Esophagus squamous epithelium (tissue), 5 donors: ENCODE measurements at places on chromosomes 1 and 21.

DNA sequence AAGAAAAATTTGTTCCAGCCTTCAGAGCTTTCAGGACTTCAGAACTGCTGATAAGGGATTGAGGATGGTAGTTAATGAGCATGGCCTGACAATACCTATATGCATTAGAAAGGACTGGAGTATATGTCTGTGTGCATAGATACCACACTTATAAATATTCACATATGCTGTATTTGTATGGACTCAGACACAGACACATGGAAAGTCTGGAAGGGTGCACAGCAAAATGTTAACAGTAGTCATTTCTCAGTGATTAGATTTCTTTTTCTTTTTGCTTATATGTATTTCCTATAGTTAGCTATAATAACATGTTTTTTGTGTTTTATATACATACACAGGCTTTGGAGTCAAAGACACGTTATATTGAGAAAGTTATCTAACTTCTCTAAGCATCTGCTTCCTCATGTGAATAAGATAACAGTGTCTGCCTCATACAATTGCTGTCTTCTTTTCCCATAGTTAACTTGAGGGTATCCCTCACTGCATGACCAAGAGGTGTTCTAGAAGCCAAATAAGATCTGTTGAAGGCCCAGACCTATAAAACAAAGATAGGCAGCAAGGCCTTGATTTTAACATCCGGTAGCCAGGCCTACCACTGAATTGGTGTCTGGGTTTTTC lies 31.3 kb downstream of the INPP5B start:
- H3K36me3 ChIP-seq, result peaks cover 21% of the 10 kb centered on the region
- no peaks in the 10 kb centered on the region for H3K4me1 ChIP-seq
- H3K4me3 ChIP-seq, result no peak overlapping the region
- no peaks in the 10 kb centered on the region for H3K27me3 ChIP-seq
- no peak for DNase-seq
- no peak overlapping the region for H3K27ac ChIP-seq

DNA sequence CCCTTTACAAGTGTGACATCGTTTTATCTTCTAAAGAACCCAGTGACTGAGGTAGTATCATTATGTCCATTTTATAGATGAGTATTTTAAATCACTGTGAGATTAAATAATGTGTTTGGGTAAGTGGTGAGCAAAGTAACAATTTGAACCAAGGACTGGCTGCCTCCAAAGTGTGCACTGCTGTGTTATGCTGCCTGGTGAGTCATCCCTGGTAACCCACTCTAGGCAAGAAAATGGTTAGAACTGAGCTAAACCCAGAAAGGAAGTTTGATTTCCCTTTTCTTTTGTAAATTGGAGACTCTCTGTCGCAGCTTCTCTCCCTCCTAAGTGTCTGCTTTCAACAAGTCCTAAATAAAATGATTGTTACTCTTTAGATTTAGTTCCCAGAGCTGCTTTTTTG lies 342.8 kb upstream of the KAZN start:
- no peak for DNase-seq
- no peaks in the 10 kb centered on the region for H3K36me3 ChIP-seq
- peaks cover 15% of the 10 kb centered on the region for H3K4me1 ChIP-seq
- H3K4me3 ChIP-seq, result no peak overlapping the region
- H3K27me3 ChIP-seq, result no peaks in the 10 kb centered on the region

DNA sequence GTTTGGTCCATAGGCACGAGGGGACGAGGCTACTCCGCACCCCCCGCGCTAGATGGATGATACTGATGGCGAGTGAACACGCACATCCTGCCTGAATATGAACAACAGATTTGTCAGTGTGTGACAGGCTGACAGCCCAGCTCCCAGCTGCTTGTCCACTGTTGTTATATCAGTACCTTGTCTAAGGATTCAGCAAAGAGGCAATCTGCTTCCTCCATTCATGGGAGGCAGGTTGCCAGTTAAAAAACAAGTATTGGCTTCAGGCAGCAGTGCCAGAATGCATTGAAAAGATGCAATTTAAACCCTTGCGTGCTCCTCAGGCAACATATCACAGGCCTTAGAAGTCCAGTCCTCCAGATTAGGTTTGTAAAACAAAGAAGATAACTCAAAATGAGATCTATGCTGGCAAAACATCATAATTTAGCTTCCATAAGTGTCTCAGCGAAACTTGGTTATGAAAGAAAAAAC lies 223.3 kb downstream of the GPATCH2 start:
- no peaks in the 10 kb centered on the region for H3K36me3 ChIP-seq
- H3K27ac ChIP-seq, result no peak overlapping the region
- peak overlapping the region; percentile 34 for H3K4me3 ChIP-seq
- H3K4me1 ChIP-seq, result no peaks in the 10 kb centered on the region
- no peaks in the 10 kb centered on the region for H3K27me3 ChIP-seq

DNA sequence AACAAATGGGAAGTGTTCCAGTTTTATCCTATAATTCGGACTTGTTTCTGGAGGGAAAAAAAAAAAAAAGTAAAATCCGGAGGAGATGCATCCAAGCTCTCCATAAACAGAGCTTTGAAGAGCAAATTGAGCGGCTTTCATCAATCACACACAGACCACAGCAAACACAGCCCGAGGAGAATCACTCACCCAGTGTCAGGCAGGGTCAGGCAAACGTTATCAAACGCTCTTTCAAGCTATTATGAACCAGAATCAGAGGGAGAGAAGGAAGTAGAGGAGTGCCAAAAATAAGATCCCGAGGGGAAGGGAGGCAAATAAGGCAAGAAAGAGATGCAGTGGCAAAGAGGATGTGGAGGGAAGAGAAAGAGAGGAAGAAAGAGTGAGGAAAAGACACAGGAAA lies 188.3 kb upstream of the CAMK1G start:
- H3K36me3 ChIP-seq, result no peaks in the 10 kb centered on the region
- H3K4me3 ChIP-seq, result no peak overlapping the region
- H3K27ac ChIP-seq, result no peak overlapping the region
- no peak for DNase-seq
- peaks cover 27% of the 10 kb centered on the region for H3K4me1 ChIP-seq

DNA sequence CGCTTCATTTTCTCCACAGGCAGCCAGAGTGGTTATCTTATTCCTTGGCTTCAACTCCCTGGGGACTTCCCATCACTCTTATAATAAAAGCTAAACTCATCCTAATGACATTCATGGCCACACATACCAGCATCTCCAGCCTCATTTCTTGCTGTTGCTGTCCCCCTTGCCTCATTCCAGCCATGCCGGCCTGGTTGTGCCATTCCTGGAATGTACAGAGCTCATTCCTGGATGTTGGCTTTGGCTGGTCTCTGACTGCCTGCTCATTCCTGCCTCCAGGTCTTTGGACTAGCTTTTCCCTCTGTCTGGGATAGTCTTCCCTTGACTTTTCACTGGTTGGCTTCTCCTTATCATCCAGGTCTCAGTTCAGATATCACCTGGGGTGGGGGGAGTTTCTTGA lies 2.4 kb upstream of the PEF1 start:
- no peak for DNase-seq
- H3K36me3 ChIP-seq, result no peaks in the 10 kb centered on the region

GRCh38 chr1:23551849-23552248 lies 7.5 kb downstream of the ID3 start:
- H3K36me3 ChIP-seq, result no peaks in the 10 kb centered on the region
- DNase-seq, result no peak
- H3K4me1 ChIP-seq, result peaks cover 42% of the 10 kb centered on the region
- H3K4me3 ChIP-seq, result no peak overlapping the region
- H3K27me3 ChIP-seq, result no peaks in the 10 kb centered on the region

- H3K27ac ChIP-seq, result no peak overlapping the region
- H3K27me3 ChIP-seq, result no peaks in the 10 kb centered on the region
- no peak overlapping the region for H3K4me3 ChIP-seq
Observed at GRCh38 chr1:117683571-117684285, 77.9 kb downstream of the TENT5C start.

DNA sequence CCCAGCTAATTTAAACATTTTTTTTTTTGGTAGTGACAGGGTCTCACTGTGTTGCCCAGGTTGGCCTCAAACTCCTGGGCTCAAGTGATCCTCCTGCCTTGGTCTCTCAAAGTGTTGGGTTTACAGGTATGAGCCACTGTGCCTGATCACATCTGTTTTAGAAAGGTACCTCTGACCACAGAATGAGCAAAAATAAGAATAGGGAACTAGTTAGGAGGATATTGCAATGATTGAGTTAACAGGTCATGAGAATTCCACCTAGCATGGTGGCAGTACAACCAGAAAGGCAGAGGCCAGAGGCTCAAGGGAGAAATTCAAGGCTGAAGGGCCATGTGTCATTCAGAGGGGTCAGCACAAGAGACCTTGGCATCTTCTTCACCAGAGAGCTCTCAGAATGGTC lies 49.6 kb downstream of the ELAPOR1 start:
- H3K27ac ChIP-seq, result no peak overlapping the region
- DNase-seq, result no peak
- no peak overlapping the region for H3K4me3 ChIP-seq
- no peaks in the 10 kb centered on the region for H3K36me3 ChIP-seq
- H3K27me3 ChIP-seq, result no peaks in the 10 kb centered on the region

DNA sequence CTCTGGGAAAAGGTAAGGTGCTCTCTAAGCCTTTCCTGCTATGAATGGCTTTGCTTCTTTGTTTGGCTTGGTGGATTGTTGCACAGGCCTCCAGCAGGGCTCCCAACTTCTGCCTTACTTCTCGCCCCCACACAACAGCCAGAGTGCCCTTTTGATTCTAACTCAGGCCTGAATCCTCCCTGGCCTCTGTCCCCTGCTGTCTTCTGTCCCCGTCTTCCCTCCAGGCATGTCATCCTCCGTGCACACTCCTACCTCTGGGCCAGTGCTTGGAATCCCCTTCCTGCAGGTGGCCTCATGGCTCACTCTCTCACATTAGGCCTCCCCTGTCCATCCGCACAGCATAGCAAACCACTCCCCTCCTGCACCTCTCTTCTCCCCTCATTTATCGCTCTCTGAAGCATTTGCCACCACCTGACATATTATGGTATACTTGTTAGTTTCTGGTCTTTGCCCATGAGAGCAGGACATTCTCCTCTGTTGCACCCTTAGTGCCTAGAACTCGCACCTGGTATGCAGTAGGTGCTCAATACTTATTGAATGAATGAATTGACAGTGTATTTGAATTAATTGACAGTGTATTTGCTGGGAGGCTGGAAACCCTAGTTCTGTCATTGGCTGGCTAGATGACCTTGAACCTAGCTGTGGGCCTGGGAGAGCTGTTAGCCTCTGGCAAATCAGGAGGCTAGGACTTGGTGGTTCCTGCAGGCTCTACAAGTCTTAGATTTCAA lies 2.9 kb downstream of the ZDHHC18 start:
- H3K4me1 ChIP-seq, result peaks cover 71% of the 10 kb centered on the region
- no peaks in the 10 kb centered on the region for H3K27me3 ChIP-seq
- DNase-seq, result no peak
- H3K4me3 ChIP-seq, result no peak overlapping the region

DNA sequence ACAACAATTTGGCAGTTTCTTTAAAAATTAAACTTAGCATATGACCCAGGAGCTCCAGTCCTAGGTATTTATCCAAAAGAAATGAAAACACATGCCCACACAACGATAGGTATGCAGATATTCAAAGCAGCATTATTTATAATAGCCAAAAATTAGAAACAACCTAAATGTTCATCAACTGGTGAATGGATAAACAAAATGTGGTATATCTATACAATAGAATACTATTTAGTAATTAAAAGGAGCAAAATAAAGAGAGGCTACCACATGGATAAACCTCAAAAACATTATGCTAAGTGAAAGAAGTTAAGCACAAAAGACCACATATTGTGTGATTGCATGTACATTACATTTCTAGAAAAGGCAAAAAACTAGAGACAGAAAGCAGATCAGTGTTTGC lies 51.3 kb downstream of the ROR1 start:
- no peak overlapping the region for H3K4me3 ChIP-seq
- no peak for DNase-seq
- H3K27ac ChIP-seq, result no peak overlapping the region
- no peaks in the 10 kb centered on the region for H3K27me3 ChIP-seq

- no peak overlapping the region for H3K27ac ChIP-seq
- H3K27me3 ChIP-seq, result no peaks in the 10 kb centered on the region
- DNase-seq, result no peak
- no peaks in the 10 kb centered on the region for H3K36me3 ChIP-seq
- H3K4me1 ChIP-seq, result no peaks in the 10 kb centered on the region
Observed at GRCh38 chr1:22332795-22333499, 118.7 kb upstream of the ZBTB40 start.
